ENCODE measurements at places on chromosomes 2 and 18. TPM values are rescaled to one million over a fixed set of nuclear protein-coding genes. Genes with fewer than 3 reads are reported as not detected.

- peaks cover 11% of the 10 kb centered on the region for H3K4me1 ChIP-seq
- no peaks in the 10 kb centered on the region for H3K27me3 ChIP-seq
- H3K27ac ChIP-seq: no peak overlapping the region
- no peak for DNase-seq
Observed at GRCh38 chr2:143474586-143474985, 345.4 kb downstream of the ARHGAP15 start.

- H3K36me3 ChIP-seq: peaks cover 46% of the 10 kb centered on the region
- no peak for DNase-seq
- no peaks in the 10 kb centered on the region for H3K27me3 ChIP-seq
Observed at GRCh38 chr2:131056204-131056931, 36.9 kb downstream of the FAM168B start.

DNA sequence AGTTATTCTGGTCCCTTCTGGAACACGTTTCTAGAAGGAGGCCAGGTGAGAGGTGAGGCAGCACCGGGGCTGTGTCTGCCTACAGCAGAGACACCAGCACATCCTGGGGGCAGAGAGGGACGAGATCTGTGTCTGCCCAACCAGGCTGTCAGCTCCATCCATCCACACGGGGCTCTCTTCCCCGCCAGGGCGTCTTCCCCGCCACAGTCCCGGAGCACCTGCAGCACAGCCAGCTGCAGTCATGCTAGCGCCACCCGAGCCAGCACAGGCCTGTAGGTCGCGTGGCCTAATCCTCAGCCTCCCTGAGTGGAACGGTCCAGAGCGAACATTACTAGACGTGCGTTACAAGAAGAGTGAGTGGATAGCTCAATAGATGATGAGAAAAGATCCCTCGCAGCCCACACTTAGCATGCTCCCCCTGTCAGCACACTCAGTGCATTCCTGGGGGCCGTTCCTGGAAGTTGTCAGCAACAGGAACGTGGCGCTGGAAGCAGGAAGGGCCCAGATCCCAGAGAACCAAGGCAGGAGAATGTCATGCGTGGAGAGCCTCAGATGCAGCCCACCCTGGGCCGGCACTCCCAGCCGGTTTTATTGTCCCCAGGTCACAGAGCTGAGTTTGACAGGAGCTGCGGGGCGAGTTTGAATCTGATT is 179.0 kb downstream of the TWIST2 start:
- H3K36me3 ChIP-seq: no peaks in the 10 kb centered on the region
- peaks cover 16% of the 10 kb centered on the region for H3K27me3 ChIP-seq
- H3K27ac ChIP-seq: no peak overlapping the region

DNA sequence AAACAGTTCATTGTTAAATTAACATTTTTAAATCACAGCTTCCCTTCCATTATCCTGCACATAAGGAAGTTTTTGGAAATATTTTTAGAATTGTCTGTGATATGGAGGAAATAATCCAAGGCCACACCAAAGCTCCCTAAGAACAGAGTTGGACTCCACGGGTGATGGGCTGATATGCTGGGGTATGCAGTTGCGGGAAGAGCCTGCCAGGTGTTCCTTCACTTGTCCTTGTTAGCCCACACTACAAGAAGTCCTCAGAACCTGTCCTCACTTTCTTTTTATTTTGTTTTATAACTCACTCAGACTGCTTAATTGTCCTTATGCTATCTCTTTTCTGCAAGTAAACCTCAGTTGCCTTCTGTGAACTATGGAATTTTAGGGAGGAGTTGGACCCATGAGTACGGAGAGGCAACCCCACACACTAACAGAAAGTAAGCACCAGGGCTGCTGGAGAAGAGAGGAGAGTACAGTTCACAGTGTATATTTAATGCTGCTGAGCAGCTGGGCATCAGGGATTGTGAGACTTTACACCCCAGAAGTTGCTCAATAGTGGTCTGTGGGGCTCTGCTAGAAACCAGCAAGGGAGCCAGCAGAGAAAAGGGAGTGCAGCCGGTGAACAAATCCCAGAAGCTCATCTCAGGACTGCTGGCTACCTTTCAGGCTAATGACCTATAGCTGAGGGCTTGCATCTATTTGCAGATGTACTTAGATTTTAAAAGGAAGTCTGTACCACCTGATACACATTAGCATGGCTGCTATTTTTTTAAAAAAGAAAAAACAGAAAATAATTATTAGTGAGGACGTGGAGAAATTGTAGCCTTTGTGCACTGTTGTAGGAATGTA is 280.1 kb upstream of the STON1 start:
- H3K4me1 ChIP-seq: peaks cover 21% of the 10 kb centered on the region
- H3K27me3 ChIP-seq: no peaks in the 10 kb centered on the region
- H3K36me3 ChIP-seq: no peaks in the 10 kb centered on the region
- H3K4me3 ChIP-seq: no peak overlapping the region
- DNase-seq: no peak

- no peaks in the 10 kb centered on the region for H3K27me3 ChIP-seq
- H3K36me3 ChIP-seq: no peaks in the 10 kb centered on the region
- H3K27ac ChIP-seq: no peak overlapping the region
- no peaks in the 10 kb centered on the region for H3K4me1 ChIP-seq
- no peak overlapping the region for H3K4me3 ChIP-seq
Observed at GRCh38 chr2:167411367-167411766, 523.1 kb downstream of the XIRP2 start.

DNA sequence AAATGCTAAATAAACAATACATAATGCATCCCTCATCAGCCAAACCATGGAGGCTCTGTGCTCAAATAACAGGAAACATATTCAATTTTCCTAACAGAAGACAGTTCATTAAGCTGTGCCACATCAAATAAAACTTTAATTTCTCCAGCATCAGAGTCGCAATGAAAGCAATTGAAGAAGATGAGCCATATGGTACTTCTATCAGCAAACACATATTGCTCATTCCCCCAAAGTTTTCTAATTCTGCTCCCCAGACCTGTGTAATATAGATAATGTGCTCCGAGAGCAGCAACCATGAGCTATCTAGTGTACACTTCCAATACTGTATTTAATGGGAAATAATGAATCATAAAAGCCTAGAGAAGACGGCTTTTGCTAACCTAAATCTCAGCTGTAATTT is 263.2 kb downstream of the MEIS1 start:
- DNase-seq: no peak
- no peak overlapping the region for H3K27ac ChIP-seq
- no peaks in the 10 kb centered on the region for H3K4me1 ChIP-seq
- no peaks in the 10 kb centered on the region for H3K27me3 ChIP-seq
- no peaks in the 10 kb centered on the region for H3K36me3 ChIP-seq

DNA sequence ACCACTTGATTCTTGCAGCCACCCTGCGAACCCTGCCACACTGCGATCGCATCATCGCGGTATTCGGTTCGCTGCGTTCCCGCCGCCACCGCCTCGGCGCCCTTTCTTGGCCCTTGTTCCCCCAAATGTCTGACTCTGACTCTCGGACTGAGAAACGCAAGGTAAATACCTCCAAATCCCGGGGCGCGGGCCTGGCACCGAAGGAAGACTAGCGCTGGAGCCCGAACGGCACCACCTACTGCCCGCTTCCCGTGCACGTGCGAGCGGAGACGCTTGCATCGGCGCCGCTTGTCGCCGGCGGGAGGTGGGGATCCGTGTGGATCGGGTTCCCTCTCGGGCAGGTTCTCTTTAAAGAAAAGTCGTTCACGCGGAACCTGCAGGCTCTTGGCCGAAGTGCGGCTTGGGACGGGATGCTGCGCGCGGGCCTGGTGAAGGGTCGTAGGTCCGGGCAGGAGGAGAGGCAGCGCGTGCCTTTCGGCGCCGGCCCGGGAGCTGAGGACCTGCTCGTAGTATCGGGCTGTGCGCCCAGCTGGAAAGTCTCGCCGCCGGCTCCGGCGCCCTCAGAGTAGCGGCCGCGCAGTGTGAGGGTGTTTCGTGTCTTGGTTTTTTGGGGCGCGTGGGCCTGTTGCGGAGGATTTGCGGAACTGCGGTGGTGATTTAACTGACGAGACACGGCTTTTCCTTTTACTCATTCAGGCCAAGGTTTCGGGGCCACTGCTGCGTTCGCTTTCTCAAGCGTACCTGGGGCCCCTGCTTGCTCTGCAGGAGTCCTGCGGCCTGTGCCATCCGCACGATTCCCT is 514 bp downstream of the BCL2L11 start:
- peak overlapping the region; percentile 92 for H3K4me3 ChIP-seq
- peak; percentile 53 for DNase-seq
- peaks cover 27% of the 10 kb centered on the region for H3K36me3 ChIP-seq
- peaks cover 44% of the 10 kb centered on the region for H3K27me3 ChIP-seq
- H3K4me1 ChIP-seq: peaks cover 40% of the 10 kb centered on the region
- peak overlapping the region; percentile 92 for H3K27ac ChIP-seq

DNA sequence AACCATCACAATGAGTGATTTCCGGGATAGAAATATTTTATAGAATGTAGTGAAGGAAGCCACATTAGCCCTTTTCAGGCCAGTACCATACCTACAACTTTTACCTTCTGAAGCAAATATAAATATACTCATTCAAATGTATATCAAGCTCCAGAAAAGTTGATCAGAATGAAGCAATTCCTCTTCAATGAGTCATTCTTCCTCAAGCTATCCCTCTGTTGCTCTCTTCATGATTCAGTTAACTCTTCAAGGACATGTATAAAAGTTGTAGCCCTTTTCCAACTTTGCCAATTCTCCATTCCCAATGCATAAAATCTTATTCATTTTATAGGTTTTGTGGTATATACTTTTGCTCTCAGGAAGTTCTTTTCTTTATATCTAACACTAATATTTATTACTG is 242.1 kb upstream of the RGPD4 start:
- DNase-seq: no peak
- no peaks in the 10 kb centered on the region for H3K4me1 ChIP-seq
- no peak overlapping the region for H3K4me3 ChIP-seq
- no peaks in the 10 kb centered on the region for H3K36me3 ChIP-seq
- no peaks in the 10 kb centered on the region for H3K27me3 ChIP-seq

DNA sequence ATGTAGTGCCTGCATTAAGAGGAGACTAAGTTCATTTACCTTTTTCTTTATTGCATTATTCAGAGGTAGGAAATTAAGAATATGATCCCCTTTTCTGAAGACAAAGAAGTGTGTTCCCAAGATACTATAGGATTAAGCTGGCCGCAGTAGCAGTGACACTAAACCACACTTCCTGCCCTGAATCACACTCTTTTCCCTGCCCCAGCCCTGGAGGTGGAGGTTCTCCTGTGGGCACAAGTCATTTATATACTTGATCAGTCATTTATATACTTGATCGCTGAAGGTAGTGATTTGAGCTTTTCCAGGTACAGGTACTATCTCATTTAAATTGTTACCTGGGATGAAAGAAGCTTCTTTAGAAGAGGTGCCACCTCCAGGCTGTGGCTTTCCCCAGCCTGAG is 78.6 kb downstream of the ARMC9 start:
- no peak for DNase-seq
- no peak overlapping the region for H3K4me3 ChIP-seq
- peaks cover 2% of the 10 kb centered on the region for H3K4me1 ChIP-seq
- H3K27me3 ChIP-seq: peaks cover 10% of the 10 kb centered on the region

DNA sequence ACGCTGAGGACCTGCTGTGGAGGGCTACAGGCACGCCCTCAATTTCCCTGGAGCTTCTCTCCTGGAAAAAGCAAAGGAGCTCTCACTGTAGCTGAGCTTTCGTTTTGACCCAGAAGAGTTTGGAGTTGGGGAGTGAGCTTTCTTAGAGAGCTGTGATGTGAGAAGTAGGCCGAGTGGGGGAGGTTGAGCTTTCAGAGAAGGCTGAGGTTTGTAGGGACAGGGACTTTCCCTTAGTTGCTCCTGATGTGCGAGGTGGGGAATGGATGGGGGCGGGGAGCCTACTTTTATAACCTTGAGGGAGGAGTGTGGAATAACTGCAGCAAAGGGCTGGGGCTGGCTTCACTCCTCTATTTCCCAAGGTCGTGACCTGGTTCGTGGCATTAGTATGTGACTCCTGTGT is 47.1 kb downstream of the ZNF532 start:
- no peak overlapping the region for H3K4me3 ChIP-seq
- H3K27me3 ChIP-seq: peaks cover 3% of the 10 kb centered on the region
- no peak for DNase-seq
- H3K36me3 ChIP-seq: no peaks in the 10 kb centered on the region
- H3K27ac ChIP-seq: no peak overlapping the region

GRCh38 chr2:109311771-109312170 is 182.8 kb downstream of the SH3RF3 start:
- peaks cover 3% of the 10 kb centered on the region for H3K27me3 ChIP-seq
- H3K4me3 ChIP-seq: no peak overlapping the region
- no peaks in the 10 kb centered on the region for H3K4me1 ChIP-seq
- no peaks in the 10 kb centered on the region for H3K36me3 ChIP-seq
- H3K27ac ChIP-seq: no peak overlapping the region

DNA sequence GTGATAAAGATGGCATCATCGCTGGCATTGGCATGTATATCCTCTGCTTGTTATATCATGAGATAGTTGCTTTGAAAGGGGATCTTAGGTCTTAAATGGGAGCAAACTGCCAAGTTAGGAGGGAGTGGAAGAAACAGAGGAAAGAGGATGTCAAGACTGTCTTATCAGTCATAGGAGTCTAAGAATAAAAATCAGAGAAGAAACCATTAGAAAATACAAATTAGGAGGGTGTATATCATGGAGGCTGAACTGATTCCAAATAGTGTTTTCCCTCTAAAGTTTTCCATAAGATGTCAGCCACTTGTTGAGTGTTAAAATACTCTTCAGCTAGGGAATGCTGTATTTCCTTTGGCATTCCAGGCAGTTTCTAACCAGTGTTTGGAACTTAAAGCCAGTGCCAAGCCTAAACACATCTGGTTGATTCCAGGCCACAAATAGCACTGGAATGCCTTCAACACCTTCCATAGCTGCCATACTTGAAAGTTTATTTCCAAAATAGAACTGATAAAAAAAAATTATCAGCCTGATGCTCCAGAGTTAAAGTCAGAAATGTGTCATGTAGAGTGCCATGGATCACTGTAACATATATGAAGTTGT is 129.4 kb downstream of the ZEB2 start:
- no peaks in the 10 kb centered on the region for H3K4me1 ChIP-seq
- no peak for DNase-seq
- H3K4me3 ChIP-seq: no peak overlapping the region

DNA sequence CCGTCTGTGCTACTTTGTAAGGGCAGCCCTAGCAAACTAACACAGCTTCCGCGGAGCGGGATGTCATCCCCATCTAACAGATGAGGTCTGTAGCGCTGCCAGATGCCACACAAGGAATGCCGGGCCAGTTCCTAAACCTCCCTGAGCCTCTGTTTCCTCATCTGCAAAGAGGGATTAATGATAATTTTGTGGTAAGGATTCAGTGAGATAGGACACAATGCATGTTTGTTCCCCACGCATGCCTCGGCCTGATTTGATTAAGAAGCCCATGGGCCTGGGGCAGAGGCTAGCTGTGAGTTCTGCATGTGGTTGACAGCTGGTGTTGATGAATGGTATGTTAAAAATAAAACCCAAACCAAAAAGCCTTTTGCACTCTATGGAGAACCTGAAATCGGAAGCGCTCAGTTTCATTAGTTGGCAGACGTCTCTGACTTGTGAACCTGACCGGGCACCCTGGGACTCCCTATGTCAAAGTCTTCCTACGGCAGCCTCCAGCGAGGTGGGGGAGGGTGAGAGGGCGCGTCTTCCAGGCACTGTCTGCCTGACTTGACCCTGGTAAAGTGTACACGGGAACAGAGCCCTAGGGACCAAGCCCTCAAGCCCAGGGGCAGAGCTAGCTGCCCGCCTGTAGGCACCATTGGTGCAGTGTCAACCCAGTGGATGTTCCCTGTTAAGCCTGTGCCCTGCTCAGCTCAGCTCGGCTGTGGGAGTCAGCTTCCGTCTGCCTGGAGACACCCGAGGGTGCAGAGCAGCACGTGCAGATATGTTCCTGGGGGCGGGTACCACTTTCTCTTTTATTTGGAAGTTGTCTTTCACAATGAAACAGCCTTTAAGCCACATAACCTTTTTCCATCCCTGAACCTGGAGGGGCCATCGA is 14.8 kb upstream of the INHBB start:
- H3K36me3 ChIP-seq: no peaks in the 10 kb centered on the region
- peaks cover 9% of the 10 kb centered on the region for H3K27me3 ChIP-seq
- no peak overlapping the region for H3K4me3 ChIP-seq

Gene FLACC1
- total RNA-seq: 2.5 TPM

Gene TOGARAM2
- 3.7 TPM for total RNA-seq

Gene KCNS3
- total RNA-seq: not detected

Gene CPLX4
- not detected for total RNA-seq

Gene APCDD1
- total RNA-seq: not detected
